ENCODE measurements at places on chromosomes 6 and 20.

DNA sequence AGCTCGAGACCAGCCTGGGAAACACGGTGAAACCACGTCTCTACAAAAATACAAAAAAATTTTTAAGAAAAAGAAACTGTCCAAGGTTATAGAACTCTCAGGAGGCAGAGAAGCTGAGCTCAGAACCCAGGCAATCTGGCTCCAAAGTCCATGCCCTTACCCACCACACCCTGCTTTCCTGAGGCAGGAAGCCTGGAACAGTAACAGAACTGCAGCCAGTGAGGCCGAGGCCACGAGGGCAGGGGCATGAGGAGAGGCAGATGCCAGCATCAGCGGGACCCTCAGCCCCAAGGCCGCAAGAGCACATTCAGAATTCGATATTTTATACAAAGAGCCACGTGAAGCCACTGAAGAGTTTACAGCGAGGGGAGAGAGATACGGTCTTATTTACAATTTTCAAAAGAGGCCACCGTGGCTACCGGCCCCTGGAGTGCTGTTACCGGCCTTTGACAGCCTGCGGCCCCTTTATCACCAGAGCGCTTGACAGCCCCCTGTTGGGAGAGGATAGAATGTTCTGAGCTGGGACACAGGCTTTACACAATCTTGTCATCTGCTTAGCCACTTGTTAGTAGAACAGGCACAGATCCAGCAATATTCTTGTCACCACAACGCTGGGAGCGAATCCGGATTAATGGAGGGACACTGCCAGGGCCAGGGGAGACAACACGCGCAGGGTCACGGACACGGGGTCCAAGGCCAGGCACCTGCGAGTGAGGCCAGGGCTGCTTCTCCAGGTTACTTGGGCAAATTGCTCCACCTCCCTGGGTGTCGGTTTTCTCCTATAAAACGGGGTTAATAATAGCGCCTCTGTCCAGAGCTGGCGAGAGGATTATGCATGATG, 5.6 kb downstream of the SPATA2 start:
- peak; percentile 80 for DNase-seq

- DNase-seq: no peak
These were observed 40.1 kb upstream of the RNF144B start for GRCh38 chr6:18347021-18347577.

GRCh38 chr6:947235-947934, 254.4 kb upstream of the EXOC2 start:
- DNase-seq: no peak

DNA sequence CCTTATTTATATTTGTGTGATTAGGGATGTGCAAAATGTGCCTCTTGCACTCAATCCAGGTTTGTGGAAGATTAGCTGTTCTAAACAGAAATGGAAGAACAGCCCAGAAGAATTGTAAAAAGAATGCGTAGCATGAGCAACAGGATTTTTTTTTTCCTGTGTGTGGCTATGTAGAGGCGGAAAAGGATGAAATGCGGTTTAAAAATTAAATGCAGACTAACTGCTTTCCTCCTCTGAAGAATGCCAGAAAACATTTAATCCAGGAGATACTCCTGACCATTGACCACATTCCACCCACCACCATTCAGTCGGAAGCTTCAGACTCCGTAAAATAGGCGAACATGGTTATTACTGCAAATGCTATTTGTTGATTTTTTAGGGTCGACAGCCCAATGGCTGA, 83.4 kb downstream of the BMP6 start:
- DNase-seq: no peak

- no peak for DNase-seq
These were observed 35.5 kb upstream of the ZNF133 start for GRCh38 chr20:18252597-18253451.

DNA sequence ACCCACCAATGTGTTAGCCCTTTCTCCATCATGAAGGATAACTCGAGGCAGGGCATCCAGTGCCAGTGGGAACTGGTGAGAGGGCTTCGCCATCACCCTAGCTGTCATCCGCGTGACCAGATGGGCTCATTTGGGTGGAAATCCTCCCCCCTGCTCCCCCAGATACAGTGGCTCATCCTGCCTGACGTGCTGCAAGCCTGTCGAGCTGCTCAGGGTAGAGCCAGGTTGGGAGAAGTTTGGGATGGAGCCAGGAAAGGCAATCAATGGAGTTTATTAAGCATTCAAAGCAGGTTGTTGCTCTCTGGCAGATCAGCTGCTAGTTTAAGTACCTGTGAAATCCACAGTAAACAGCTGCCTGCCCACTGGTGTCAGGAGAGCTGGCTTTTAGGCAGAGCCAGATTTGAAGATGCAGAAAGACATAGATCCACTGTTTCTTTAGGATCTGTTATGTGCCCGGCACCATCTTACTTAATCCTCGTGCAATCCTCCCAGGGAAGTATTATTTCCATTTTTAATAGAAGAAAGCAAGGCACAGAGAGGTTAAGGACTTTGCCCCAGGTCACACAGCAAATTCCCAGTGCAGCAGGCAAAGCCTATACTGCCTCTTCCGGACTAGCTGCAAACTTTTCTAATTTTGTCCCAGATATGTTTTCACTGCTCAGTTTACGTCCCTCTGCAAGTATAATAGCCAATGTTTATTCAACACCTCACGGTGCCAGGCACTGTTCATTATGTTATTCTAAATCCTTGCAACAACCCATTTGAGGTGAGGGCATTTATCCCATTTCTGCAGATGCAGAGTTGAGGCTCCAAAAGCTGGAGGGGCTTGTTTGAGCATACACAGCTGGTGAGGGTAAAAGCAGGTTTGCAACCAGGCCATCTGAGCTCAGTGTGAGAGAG, 54.1 kb upstream of the KCNG1 start:
- DNase-seq: no peak

DNA sequence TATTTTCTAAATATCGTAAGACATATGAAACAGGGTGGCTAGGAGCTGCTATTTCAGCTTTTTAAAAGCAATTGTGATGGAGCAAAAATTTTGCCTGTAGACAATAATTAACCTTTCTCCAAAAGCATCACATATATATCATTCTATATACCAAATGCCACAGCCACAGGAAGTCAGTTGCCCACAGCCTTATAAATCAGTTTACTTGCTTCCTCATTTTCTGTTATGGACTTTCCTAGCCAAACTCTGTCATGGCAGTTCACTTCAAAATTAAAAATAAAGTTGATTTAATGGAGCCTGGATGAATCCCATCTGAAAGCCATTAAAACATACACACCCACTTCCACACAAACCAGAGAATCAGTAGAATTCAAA, 93.4 kb upstream of the NHSL1 start:
- no peak for DNase-seq

DNA sequence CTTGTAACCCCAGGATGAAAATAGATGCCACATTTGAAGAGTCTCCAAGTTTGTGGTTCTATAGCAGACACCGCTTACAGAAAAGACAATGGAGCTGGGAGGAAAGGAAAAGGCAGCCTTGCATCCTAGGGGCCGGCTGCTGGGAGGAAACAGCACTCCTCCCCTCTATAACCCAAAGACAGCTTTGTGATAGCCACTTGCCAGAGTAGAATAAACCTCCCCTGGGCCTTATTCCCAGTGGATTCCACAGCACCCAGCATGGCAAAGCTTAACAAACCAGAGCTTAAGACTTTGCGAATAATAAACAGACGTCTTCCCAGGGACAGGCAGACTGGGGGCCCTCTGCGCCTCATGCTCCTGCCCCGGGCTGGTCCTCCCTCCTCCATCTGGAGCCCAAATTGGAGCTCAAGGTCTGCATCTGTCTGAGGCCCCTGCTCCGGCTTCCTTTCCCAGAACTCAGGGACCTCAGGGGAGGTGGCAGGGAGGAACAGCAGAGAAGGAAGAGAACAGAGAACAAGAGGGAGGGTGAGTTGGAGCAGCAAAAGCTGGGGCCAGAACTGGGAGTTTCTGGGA, 8.8 kb upstream of the TAF8 start:
- DNase-seq: peak; percentile 22

DNA sequence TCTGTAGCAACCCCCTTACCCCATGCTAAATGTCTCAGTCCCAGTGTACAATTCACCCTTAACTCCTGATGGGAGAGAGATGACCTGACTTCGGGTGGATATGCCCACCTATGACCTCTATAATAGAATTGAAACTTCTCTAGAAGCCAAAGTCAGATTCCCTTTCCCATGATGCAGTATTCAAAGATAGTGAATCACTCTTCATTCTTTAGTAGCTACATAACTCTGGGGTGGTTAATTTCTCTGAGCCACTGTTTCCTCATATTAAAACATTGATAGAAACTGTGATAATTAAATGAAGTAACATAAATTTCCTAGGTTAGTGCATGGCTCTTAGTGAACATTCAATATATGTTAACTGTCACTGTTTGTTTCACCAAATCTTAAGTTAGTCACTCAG, 500.4 kb downstream of the COL12A1 start:
- DNase-seq: no peak

- no peak for DNase-seq
These were observed 19.2 kb downstream of the ASIP start for GRCh38 chr20:34260208-34260942.

DNA sequence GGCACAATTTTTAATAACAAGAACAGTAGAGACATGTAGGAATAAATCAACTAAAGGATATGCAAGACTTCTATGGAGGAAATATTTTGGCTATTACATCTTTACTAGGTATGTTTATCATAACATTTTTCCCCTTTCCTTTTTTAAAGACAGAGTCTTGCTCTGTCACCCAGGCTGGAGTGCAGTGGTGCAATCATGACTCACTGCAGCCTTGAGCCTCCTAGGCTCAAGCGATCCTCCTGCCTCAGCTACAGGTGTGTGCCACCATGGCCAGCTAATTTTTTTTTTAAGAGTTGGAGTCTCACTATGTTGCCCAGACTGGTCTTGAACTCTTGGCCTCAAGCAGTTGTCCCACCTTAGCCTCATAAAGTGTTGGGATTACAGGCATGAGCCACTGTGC, 37.0 kb downstream of the AKAP7 start:
- no peak for DNase-seq

DNA sequence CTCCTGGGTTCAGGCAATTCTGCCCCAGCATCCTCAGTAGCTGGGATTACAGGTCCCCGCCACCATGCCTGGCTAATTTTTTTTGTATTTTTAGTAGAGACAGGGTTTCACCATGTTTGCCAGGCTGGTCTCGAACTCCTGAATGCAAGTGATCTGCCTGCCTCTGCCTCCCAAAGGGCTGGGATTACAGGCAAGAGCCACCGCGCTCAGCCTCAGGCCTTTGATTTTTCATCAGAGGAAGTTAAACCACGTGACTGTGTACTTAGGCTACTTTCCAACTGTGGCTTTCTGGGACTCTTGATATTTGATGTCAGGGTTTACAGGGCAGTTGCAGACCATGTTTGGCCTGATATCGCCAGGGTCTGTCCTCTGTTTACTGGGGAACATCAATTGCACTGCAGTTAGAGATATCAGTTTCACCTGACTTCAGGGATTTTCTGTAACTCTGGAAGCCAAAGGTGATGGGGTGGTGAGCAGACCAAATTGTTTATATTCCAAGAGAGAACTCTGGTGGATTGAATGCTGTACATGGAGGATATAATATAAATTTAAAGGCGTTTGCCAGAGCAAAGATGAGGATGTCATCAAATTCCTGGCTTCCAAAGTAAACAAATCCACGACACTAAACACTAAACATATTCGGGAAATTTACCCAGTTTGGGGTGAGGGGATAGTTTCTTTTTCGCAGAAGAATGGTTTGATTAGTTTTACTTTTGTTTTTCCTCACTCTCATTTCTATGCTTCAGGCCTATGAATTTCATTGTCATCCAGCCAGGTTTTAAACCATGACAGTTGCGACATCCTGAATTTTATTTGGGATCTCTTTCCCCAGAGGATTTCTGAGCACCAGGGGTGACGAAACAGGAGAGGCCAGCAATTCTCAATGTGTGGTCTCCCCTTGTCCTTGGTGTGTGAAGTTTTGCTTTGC, 4.2 kb downstream of the PSMF1 start:
- DNase-seq: no peak

DNA sequence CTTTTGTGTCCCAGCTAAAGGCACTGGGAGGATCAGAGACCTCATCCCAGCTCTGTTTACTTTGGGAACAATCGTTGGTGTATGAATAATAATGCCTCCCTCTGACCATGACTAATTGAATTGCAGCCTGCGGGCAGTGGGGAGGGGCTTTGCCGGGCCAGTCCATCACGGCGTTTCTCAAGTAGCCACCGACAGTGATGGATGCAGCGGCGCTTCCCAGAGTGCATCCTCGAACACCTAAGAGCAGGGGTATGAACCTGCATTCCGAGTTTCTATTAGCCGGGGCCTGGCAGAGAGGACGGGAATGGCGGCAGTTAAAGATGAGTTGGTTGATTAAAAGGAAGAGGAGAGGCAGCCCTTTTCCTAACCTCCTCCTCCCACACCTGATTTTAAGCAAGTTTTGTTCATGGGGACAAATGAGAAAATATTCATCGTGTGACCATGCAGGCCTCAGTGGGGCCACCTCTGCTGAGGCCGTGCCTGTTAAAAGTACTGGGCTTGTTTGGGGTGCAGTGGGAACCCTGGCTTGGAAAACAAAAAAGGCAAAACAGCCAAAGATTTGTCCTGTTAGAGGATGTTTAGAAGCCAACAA, 154.1 kb downstream of the FOXA2 start:
- DNase-seq: no peak

DNA sequence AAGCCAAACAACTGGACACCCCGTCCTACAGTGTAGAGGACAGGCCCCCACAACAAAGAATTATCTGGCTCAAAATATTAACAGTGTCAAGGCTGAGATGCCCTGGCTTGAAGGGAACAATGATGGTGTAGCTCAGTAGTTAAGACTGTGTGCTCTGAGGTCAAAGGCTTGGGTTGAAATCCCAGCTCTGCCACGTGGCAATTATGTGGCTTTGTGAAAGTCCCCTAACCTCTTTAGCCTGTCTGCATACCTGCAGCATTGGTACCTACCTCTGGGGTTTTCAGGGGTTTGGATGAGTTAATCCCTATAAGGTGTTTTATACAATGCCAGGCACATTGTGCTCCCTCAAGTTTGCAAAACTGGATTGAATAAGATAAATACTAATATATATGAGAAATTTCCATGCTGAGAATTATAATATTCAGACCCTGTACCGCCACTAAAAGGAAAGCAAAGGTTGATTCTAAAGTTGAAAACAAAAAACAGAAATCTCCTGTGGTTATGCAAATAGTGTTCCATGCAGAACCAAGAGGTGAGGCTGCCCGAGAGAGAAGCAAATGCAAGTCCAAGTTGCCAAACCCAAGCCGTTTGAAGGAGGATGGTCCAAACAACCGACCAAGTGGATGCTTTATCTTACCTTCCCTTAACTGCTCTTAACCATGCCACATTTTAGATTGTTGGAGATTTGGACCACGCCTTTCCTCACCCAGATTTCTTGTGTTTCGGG, 199.8 kb downstream of the NFATC2 start:
- DNase-seq: no peak

- no peak for DNase-seq
These were observed 11.8 kb upstream of the CD93 start for GRCh38 chr20:23097636-23098580.

DNA sequence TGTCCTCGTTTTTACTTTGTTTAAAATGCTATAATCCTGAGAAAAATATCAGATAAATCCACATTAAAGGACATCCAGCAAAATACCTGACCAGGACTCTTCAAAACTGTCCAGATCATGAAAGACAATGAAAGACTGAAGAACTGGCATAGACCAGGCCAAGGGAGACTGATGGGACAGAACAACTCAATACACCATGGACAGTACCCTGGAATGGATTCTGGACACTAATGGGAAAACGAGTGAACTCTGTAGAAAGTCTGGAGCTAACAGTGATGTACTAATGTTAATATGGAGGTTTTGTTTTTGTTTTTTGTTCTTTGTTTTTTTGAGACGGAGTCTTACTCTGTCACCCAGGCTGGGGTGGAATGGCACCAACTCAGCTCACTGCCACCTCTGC, 461.4 kb downstream of the CD83 start:
- DNase-seq: no peak
